ENCODE measurements at places on chromosomes 12 and 14. TPM values are rescaled to one million over a fixed set of nuclear protein-coding genes. Genes with fewer than 3 reads are reported as not detected.

GRCh38 chr12:93892423-93893268 lies 215.5 kb downstream of the CRADD start:
- no peak for DNase-seq

- no peak for DNase-seq
These were observed 287.3 kb downstream of the BCL11B start for GRCh38 chr14:98984719-98985041.

GRCh38 chr12:71945121-71945520 lies 6.5 kb downstream of the TPH2 start:
- no peak for DNase-seq

DNA sequence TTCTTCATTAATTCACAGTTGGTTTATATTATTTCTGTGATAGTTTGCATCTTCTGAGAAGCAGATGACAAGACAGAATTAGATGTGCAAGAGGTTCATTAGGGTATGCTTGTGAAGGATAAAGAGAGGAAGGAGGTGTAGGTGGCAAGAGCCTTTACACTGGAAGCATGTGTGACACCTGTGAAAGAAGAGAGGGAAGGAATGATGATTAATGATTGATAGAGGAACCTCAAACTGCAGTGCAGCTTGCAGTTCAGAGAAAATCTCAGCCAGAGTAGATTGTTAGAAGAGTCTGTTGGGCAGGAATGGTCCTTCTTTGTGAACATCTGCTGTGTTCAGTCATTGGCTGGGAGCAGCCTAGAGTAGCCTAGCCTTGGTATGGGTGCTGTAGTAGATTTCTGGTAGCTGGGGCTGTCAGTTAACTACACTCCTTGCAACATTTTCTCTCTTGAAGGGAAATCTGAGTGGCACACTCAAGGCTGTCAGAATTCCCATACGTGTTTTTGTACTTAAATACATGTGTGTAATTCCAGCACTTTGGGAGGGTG lies 9.0 kb downstream of the RCOR1 start:
- DNase-seq: no peak

GRCh38 chr14:88025313-88025712 lies 20.4 kb downstream of the GPR65 start:
- no peak for DNase-seq

DNA sequence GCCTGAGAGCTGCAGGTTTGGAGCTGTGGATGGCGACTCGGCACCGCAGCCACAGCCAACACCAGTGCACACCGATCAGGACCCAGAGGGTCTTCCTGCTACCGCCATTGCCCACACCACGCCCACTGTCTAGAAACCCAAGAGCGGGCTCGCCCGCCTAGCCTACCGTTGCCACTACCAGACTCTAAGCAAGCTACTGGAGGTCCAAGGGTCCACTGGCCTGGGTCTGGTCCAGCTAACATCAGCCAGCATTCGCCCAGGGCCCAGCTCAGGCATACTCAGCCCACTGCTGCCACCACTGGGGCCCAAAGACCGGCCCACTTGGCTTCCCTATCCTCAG lies 30.5 kb upstream of the MON2 start:
- DNase-seq: no peak

- no peak for DNase-seq
These were observed 7.8 kb downstream of the ATN1 start for GRCh38 chr12:6935371-6936193.

DNA sequence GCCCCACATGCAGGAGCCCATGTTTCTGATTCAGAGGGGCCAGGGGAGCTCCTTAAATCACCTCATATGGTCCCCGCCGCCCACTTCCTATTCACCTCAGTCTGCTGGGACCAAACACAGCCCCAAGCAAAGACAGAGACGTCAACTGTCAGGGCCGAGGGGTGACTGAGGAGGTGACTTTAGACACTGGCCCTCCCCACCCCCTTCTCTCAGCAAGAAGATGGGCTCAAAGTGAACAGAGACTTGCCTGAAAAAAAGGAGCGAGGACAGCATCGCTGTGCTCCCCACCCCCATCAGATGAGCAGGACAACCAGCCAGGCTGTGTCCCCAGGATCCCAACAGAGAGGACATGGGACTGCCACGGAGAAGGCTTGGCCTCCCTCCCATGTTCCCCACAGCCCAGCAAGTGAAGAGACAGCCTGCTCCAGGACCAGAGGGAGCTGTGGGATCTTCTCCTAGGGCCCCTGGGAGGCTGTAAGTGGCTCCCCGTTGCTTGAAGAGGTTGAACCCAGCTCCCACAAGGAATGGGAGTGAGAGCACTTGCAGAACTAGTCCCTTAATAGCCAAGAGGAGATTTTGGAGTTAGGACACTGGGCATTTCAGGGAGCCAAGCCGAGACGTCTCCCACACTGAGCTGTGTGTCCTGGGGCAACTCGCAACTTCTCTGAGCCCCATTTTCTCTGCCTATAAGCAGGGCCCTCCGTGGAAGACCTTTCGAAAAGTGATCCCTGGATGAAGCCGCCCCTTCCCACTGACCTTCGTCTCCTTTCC lies 1.3 kb upstream of the KRT79 start:
- no peak for DNase-seq

GRCh38 chr12:99911081-99911480 lies 73.7 kb downstream of the ANKS1B start:
- DNase-seq: peak; percentile 65

- no peak for DNase-seq
These were observed 20.0 kb upstream of the CLEC2D start for GRCh38 chr12:9649532-9649940.

GRCh38 chr12:30019366-30020140 lies 235.8 kb upstream of the TMTC1 start:
- DNase-seq: no peak

GRCh38 chr12:68784015-68784414 lies 24.0 kb upstream of the MDM2 start:
- no peak for DNase-seq

DNA sequence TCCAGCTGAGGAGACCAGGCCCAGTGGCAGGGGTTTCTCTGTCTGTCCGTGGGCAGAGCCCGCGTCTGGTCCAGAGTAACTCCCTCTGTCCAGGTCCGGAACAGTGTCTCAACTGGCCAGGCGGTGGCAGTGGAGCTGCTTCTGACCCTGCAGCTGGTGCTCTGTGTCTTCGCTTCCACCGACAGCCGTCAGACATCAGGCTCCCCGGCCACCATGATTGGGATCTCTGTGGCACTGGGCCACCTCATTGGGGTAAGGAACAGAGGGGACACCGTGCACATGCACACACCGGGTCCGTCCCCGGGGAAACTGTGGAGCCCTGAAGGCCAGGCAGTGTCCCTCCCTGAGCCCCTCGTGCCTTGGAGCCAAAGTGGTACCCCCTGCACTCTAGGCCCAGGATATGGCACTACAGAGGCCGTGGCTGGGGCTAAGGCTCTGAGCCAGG lies 1.5 kb downstream of the AQP6 start:
- DNase-seq: peak; percentile 30

GRCh38 chr12:49934505-49934904 lies 16.0 kb upstream of the AQP2 start:
- no peak for DNase-seq

Gene KERA
- not detected for polyA plus RNA-seq

Gene SYT1
- polyA plus RNA-seq: 5.0 TPM

Gene CLEC4A
- polyA plus RNA-seq: 0.24 TPM

Gene HHIPL1
- 1.1 TPM for polyA plus RNA-seq

Gene ENDOU
- polyA plus RNA-seq: 0.10 TPM
